Stimulated activated CD8-positive, alpha-beta memory T cell treated with anti-CD3 and anti-CD28 coated beads, Interleukin-4, amount 100 ng/mL, for 4 hours (primary cell): ENCODE measurements at places on chromosomes 11 and 22.

- DNase-seq, result no peak
Measured at GRCh38 chr11:65083134-65083833, 556 bp downstream of the CDCA5 start.

GRCh38 chr11:65059959-65060824 lies 1.8 kb upstream of the NAALADL1 start:
- DNase-seq, result no peak

DNA sequence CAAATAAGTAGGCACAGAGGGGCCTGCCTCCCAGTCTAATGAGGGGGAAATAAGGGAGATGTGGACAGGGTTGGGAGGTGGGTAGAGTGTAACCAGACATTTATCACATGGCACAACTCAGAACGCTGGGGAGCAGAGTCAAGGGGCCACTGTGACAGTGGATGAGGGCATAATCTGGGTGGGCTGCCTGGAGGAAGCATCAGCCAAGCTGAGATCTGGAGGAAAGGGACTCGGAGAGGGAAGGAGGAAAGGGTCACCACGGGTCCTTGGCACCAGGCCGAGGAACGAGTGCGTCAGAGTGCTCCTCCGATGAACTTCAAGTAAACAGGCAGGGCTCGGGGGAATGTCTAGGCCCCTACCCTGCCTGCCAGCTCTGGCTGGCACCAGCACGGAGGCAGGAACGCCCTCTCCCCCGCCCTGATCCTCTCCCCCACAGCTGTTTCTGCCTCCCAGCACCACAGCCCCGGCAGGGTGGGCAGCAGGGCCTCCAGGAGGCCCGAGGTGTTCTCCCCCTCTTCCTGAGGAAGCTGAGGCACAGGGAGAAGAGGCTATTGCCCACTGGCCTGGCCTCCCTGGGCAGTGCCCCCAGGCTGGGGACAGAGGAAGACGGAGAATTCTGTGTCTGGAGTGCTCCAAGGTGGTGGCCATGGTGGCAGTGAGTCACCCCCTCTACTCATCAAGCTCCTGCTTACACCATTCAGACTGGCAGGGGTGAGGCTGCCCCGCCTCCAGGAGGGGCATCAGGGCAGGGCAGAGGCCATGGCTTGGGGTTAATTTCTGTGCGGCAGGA lies 4.2 kb downstream of the ALDH3B1 start:
- no peak for DNase-seq

- no peak for DNase-seq
Measured at GRCh38 chr11:14270690-14271542, 88.1 kb downstream of the RRAS2 start.

GRCh38 chr11:132987936-132988335 lies 544.4 kb downstream of the OPCML start:
- no peak for DNase-seq

DNA sequence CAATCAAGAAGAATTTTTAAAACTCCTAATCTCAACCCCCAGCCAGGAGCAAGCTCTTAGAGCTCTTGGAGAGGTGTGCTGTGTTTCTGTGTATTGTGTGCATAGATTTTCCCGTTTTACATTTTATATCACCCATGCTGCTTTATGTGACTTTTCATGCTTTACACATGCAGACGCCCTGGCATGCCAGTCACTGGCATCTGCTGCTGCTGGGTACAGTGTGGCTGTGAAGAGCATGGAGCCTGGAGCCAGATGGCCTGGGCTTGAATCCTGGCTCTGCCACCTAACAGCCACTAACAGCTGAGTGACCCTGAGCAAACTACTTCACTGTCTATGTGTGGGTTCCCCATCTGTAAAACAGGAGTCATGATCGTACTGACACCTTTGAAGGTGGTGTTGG lies 23.1 kb downstream of the POLR3H start:
- no peak for DNase-seq

DNA sequence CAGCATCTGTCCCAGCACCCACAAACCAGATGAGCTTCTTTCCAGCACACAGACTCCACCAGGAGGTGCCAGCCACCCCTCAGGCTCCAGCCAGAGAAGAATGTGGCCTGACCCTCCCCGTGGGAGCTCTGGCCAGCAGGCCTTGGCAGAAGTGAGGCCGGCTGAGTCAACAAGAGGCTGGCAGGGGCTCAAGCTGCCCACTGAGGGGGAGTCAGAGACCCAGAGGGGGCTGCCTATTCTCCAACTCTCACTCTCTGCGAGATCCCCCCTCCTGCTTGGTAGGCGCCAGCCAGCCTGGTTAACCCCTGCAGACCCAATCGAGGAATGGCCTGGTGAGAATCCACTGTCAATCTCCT lies 10.6 kb upstream of the CDC42EP1 start:
- DNase-seq, result no peak

GRCh38 chr11:79441461-79441875 lies 638 bp upstream of the TENM4 start:
- DNase-seq, result no peak

DNA sequence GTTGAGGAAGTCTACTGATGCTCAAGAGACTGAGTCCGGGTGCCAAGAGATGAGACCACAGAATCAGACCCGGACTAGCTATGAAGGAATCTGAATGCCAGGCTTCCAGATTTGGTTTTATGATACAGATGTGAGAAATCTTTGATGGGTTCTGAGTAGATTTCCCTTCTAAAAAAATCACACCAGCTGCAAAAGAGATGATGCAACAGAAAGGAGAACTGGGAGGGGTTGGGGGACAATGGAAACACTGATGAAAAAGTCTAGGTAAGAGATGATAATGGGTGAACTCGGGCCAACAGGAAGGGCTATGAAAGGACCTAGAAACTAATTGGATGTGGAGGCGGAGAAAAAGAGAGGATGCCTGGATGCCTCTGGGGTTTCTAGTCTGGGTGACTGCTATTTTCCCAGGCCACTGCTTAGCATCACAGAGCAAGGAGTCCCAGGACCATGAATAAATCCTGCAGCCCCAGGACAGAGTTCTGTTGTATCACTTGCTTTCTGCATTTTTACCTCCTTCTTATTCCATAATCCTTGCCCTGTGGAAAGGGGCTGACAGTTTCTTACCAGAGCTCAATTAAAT lies 115.4 kb upstream of the SEZ6L start:
- no peak for DNase-seq

DNA sequence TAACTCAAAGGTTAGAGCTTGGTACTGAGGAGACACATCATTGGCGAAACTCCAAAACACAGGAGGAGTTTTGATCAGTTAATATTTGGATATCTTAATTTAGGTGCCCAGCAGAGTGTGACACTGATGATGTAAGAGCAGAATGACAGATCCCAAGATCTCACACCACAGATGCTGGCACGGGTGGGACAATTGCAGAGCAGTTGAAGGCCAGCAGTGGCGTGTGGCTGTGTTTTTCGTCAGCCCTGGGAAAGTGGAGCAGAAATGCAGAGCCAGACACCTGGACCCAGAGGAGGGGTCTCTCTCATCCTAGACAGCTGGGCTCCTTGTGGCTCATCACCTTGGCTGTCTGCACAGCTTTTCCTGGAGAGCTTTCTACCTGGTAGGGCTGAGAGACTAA lies 59.7 kb upstream of the CTTN start:
- DNase-seq, result no peak

- no peak for DNase-seq
Measured at GRCh38 chr22:49270595-49271368, 556.9 kb downstream of the BRD1 start.

DNA sequence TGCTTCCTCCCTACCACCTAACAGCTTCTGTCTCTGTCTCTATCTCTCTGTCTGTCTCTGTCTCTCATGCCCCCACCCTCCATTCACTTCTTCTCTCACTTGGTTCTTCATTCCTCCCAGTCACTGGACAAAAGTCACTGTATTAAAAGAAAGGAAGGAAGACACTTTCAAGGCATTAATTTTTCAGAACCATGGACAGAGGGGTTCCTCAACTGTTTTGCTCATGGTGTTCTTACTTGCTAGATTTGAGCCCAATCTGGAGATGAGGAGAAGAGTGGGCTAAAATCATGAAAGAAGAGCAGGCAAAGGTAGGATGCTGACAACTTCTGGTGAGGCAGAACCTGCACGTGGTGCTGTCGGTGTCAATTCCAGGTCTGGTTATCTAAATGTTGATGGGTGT lies 116.7 kb upstream of the LARGE1 start:
- no peak for DNase-seq

- DNase-seq, result no peak
Measured at GRCh38 chr11:119366690-119367620, 14.5 kb downstream of the USP2 start.

DNA sequence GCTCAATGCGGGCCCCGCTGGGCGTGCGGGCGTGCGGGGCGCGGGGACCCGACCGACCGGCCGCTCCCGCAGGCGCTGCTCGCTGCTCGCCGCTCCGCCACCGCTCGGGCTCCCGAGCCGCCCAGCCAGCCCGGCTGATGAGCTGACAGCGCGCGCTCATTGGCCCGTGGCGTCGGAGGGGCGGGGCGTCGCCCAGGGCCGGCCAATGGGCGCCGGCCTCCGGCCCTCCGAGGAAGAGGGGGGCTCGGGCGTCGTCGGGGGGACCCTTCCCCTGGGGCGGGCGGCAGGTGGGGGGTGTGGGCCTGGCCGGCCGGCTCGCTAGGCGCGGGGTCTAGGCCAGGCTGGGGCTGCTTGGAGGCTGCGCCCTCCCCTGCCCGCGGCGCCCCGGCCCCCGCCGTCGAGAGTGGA lies at the start of gene SCUBE1:
TSS of gene SCUBE1 (minus strand) at position 111 of the 408 bp plus-strand sequence. CDS start 111 bp downstream, outside the sequence.
- DNase-seq, result peak; percentile 15

GRCh38 chr22:38051261-38051660 lies 5.9 kb upstream of the PICK1 start:
- DNase-seq, result no peak

DNA sequence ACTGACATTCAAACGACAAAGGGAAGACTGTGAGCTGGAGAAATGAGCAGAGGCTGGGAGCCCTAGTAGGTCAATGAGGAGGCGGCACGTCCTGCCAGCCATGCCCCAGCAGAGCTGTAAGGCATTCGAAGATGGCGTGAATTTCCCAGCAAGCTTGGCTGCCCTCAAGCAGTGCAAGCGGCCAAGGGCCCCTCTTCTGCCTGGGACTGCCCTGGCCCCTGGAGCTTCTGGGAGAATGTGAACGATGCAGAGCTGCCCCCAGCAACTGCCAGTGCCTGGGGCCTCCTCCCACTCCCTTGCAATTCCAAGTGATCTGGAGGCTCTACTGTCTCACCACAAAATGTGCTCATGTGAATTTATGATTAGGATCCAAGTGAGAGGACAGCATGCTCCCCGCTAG lies 4.3 kb downstream of the PPM1F start:
- no peak for DNase-seq

DNA sequence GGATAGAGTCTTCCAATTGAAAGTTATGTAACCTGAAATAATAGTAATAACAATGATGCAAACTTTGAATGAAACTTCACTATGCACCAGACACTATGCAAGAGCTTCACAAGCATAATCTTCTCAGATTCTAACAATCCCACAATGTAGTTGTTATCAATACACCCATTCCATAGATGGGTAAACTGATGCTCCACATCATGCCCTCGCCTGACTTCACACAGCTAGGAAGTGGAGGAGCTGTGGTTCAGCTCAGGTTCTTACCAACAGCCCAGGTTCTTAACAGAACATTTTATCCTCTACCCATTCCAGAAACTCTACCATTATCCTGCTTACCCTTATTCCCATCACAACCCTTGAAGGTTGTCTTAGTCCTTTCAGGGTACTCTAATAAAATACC lies 50.4 kb upstream of the HMGXB4 start:
- no peak for DNase-seq

- DNase-seq, result no peak
Measured at GRCh38 chr11:10049756-10050155, 244.3 kb downstream of the SBF2 start.

DNA sequence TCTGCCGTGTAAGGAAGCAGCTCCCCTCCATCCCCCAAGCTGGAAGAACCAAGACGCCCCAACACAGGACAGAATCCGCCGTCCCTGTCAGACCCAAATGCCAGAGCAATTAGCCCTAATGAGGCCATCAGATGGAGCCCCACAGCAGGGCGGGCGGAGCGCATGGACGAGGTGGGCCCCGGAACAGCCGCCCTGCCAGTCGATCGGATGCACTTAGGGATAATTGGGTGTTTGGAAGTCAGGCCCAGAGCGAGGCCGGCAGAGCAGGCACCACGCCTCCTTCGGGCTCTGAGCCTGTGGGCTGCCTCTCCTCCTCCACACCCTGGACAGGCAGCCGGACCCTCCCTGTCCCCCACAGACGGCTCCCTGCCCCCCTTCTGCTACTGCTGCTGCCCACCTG lies 5.5 kb upstream of the TH start:
- DNase-seq, result no peak

- DNase-seq, result no peak
Measured at GRCh38 chr11:34380696-34381095, 22.9 kb upstream of the ABTB2 start.

DNA sequence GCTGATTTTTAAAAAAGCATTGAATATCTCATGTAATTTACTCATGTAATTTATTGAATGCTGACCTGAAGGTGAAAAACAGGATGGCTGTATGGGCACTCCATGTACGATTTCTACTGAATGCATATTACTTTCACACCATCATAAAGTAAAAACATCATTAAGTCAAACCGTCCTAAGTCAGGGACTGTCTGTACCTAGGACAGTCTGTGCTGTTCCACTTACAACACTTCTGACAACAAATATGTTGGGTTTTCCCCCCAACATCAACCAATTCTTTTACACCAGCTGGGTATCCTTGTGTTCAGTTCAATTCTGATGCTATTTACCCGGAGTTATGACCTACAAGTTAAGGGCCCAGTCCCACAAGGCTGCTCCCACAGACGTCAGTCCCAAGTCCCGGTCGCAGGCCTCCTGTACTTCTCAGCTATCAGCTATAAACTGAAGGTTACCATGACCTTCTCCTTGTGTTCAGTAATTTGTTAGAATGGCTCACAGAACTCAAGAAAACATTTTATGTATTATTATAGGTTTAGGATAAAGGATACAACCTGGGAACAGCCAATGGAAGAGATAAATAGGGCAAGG lies 17.0 kb downstream of the UVRAG start:
- no peak for DNase-seq

DNA sequence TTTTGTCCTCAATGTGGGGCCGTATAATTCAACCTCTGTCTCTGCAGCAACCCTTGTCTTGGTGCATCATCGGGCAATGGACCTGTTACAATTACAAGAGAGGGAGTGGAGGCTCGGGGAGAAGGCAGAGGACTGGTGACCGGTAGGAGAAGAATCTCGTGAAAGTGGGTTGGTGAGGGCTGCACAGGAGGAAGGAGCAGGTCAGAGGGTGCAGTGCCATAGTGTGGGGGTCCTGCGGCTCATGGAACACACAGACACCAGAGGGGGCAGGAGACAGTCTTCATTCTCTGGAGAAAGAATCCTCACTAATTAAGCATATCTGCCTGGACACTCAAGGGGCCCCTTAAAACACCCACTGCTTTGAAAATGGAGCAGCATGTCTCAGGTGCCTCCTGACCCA lies 174.7 kb upstream of the B3GAT1 start:
- DNase-seq, result no peak

- DNase-seq, result no peak
Measured at GRCh38 chr11:76190376-76190775, 15.9 kb downstream of the WNT11 start.

GRCh38 chr11:125454047-125454446 lies 42.0 kb downstream of the FEZ1 start:
- no peak for DNase-seq

- no peak for DNase-seq
Measured at GRCh38 chr11:17077240-17077519, 287 bp downstream of the RPS13 start.
